ENCODE measurements at places on chromosomes 4 and X.

DNA sequence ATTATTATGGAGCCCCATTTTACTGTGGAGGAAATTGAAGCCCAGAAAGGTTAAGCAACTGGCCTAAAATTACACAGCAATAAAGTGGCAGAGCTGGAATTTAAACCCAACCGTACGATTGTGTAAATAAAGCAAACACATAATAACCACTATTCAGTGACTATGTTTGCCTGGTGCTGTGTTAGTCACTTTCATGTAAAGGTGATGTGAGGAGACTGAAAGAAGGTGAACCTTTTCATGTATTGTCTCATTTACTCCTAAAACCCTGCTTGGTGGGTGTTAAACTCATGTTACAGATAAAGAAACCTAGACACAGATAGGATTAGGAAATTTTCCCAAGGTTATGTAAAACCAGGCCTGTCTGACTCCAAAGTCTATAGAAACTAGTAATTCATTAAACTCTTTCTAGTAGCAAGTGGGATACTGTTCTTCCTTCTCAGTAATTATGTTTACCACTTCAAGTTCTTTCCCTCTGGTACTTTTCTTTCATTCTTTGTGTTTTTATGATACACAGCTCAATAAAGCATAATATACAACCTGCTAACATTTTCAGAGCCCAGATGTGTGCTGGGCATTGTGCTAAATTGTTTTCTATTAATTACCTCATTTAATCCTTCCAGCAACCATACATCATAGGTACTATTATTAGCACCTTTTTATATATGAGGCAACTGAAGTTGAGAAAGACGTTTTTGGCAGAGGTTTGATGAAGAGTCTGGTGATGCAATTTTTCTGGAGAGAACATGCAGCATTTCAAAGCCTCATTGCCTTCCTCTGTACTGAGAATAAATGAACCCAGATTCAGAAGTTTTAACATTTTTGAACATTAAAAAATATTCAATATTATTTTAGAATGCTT lies 202.7 kb downstream of the SPRY1 start:
- peak; percentile 81 for DNase-seq

DNA sequence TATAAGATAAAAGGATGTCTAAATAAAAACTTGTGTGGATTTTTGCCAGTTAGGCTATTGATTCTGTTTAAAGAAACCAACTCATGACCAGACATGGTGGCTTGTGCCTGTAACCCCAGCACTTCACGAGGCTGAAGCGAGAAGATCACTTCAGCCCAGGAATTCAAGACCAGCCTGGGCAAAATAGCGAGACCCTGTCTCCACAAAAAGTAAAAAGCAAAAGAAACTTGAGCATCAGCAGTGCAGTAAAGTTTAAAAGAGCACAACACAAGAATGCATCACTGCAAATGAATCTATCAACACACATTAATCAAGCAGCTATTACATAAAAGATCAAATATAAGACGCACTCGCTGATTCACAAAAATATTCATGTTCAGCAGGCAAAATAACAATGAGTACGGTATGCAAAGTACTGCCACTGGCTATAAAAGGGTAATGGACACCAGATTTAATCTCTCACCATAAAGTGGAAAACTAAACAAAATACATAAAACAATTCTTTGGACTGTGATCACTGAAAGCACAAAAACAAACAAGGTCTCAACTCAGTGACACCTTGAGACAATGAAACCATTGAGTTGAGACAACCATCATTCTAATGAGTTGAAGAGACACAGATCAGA lies 41.3 kb downstream of the LRBA start:
- peak; percentile 7 for DNase-seq

DNA sequence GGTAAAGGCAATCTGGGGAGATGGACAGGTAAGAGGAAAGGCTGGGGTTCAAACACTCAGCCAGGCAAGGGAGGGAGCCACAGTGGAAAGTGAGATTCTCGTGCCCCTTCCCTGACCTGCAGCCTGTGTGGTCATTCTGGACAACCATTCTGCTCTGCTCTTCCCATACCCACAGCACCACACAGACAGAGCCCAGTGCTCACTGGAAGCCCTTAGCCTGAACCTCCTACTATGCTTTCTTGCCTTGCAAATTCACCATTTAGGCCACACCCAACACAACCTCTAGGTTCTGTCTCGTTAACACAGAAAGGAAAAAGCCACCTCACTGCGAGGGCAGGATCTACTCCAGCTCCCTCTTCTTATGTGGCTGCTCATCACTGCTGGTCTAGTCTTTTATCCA lies 92.7 kb downstream of the SHISA3 start:
- DNase-seq, result no peak

DNA sequence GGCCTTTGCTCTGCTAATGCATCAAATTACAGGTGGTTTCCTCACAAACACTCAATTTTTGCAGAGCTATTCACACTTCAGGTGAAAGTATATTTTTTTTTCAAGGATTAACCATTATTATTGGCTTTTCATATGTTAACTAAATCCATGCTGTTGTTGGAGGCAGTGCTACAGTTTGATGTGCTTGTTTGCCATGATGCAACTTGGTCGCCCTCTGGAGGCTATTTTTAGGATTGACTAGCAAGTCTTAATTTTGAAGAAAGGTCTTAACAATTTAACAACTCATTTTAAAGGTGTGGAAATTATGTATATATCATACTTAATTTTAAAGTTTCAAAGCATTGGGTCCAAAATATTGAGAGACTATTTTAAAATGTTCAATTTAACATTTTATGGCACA lies 168.8 kb upstream of the FAM47A start:
- peak; percentile 28 for DNase-seq

- no peak for DNase-seq
Measured at GRCh38 chrX:36573720-36574119, 434.4 kb upstream of the FAM47C start.

DNA sequence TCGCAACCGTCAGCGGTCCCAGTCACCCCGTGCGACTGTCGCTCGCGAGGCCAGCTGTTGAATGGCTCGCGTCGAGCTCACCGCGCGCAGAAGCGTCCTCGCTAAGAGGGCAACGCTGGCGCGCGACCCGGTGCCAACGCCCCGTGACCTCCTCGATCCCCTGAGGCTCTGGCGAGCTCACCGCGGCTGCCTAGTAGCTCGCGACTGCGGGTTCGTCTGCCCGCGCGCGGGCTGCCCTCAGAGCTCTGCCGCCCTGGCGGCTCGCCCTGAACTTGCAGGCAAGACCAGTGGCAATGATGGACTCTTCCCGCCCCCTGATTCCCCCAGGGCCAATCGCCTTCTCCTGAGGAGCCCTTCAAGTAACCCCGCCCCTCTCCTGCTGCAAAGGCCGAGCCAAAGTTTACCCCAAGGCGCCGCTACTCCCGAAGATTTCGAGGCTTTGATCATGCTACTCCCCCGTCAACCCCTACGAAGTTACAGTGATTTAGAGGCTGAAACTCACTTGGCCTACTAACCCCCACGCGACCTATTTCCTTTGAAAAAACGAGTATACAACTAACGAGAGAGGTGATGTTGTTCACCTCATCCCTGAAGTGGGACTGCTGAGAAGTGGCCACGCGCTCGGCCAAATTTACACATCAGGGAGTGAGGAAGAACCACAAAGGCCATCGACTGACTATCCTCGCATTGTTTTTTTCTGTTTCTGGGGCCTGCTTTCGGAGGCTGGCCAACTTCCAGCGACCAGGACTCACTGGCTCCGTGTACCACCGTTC lies 37.5 kb downstream of the PGRMC1 start:
- peak; percentile 56 for DNase-seq

GRCh38 chr4:158728236-158728635 lies 5.0 kb upstream of the PPID start:
- no peak for DNase-seq

DNA sequence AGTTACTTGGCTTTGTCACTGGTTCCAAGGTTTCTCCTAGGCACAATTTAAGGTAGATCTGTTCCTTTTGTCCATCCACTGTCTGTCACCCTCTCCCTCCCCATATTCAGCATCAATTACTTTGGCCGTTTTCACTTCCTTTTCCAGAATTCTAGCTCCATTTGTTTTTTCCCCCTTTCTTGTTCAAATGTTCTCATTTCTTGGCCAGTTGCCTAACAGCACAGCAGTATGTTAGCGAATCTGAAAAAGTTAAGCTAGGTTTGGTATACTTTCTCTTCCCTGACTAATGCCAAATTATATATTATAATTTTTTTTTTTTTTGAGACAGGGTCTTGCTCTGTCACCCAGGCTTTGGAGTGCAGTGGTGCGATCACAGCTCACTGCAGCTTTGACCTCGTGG lies 409.1 kb upstream of the TEX13C start:
- no peak for DNase-seq

- DNase-seq, result peak; percentile 80
Measured at GRCh38 chrX:45781901-45782553, 581.4 kb upstream of the DIPK2B start.

DNA sequence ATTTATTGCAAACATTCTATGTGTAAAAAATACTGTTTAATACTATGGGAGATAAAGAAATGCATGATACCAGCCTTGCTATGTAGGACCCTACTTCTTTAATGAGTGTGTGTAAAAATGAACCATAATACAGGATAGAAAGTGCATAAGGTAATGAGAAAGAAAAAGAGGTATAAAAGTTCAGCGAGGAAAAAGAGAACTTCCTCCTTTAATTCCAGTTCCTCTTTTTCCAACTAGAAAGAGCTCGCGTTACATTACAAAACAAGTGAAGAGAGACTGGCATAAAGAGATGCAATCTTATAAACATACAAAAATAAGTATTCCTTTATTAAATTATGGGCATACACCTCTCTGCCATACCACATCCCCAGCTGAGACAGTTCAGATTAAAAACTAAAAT lies 77.4 kb downstream of the ANKRD17 start:
- DNase-seq, result no peak

DNA sequence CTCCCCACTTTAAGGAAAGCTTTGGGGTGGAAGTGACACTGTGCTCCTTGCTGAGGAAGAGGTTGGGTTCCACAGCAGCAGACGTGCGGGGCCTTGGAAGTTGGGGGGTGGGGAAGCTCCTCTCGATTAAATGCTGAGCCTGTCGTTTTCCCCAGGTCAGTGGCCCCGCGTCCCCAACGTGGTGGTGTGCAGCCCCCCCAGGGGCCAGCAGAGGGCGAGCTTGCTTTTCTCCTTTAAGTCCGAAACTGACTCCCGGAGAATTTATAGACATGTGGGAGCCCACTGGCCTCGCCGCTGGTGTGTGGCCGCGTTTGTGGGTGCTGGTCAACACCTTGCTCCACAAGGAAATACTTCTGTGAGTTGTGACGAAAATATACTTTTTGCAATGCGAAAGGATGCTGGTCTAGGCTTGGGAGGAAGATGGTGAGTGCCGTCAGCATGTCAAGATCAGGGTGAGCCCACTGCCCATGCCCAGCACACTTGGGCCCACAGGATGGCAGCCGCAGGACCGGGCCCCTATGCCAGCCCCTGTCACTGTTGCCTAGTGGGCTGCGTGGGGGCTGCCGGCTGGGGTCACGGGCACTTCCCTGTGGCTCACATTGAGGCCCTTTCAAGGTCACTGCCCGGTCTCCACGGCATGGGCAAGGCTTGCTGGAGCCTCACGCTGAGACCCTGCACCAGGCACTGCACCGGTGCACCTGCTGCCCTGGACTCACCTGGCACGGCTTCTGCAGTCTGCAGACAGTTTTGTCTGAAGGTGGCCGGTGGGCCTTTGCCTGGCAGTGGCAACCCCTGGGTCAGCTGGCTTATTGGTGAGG lies 9.4 kb downstream of the UVSSA start:
- DNase-seq, result peak; percentile 67

GRCh38 chr4:150021483-150021882 lies 56.8 kb upstream of the DCLK2 start:
- DNase-seq, result no peak

DNA sequence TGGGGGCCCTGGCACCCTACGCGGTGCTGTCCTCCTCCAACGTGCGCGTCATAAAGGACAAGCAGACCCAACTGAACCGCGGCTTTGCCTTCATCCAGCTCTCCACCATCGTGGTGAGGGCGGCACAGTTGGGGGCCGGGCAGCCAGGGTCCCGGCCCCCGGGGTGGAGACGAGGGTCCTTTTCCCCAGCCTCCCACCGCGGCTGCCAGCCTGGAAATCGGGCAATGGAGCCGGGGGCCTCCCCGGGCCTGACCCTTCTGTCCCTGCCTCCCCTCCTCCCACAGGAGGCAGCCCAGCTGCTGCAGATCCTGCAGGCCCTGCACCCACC lies 13.7 kb upstream of the UBA1 start:
- no peak for DNase-seq

GRCh38 chrX:48488034-48488433 lies 12.0 kb downstream of the FTSJ1 start:
- no peak for DNase-seq

DNA sequence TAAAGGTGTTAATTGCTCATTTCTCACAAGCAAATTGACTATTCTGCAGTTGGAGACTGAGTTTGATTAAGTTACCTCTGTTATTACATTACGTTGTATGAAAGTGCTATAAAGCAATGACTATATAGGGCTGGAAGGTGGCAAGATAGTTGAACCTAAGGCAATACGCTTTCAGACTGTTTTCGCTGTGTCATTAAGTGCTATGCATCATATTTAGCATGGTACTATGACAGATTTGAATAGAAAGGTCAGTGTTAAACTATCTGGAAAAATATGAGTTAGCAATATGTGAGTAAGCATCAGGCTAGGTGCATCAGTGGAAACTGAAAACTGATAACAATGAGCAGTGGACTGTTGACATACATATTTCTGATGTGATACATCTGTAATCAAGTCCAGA lies 206.0 kb upstream of the ARHGAP24 start:
- DNase-seq, result no peak

DNA sequence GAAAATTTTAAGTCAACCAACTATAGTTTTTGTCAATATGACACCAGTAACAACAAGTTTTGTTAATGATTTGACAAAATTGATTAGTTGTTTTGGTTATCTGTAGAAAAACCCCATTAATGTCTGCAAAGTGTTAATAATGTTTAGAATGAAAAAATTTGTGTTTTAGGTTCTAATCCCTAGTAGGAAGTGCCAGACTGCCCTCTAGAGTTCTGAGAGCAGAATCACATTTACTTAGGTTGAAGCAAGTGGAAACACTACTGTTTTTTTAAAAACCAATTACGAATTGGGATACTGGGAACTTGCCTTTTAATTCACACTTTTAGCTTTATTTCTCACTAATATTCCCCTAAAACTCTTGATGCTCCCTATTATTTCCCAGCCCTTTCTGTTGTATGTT lies 101.1 kb upstream of the CYLC1 start:
- peak; percentile 33 for DNase-seq

DNA sequence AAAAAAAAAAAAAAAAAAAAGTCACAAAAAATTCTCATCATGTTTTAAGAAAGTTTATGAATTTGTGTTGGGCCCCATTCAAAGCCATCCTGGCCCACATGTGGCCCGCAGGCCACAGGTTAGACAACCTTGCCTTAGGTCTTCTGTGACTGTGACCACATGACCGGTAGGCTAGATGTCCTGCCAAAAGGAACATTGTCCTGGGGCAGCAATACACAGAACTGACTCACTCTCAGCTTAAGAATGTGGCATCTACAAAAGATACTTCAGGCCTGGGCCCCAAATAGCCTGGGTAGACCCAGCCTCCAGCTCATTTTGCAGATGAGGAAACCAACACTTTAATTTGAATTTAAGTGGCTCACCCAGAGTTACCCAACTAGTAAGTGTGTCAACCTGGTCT lies 10.0 kb downstream of the AWAT2 start:
- DNase-seq, result peak; percentile 43

All from GM23248 (cell line).